Stimulated activated CD4-positive, alpha-beta T cell treated with anti-CD3 and anti-CD28 coated beads, Interleukin-15, amount 100 ng/mL, for 48 hours (primary cell): ENCODE measurements at places on chromosomes 3 and 15.
A peak's percentile ranks its signal among the peaks of the same experiment; 100 is the strongest.

DNA sequence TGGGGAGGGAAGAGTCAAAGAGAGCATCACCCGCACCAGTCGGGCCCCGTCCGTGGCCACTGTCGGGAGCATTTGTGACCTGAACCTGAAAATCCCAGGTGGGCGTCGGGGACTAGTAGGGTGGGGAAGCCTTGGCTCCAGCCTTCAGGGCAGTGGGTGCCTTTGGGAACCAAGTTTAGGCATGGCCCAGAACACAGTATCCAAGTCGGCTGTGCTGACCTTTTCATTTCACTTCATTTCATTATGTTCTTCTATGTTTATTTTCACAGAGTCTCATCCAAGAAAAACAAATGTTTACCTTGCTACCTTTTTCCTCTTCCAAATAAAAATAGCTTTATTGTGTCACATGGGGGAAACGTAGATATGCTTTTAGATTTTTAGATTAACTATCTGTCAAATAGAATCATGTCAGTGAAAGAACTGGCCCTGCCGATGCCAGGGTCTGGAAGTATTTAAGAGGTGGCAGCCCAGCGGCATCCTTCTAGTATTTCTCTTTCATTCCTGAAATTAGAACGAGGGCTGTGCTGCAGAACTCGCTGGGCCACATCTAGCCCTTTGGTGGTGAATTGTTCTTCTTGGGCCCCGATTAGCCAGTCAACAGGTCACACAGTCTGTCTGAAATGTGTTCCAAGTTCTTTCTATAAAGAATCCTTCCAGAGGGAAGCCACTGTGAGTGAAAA is 60.5 kb downstream of the DNASE1L3 start:
- DNase-seq, result no peak

- DNase-seq, result no peak
These were observed 1.8 kb downstream of the PLXNB1 start for GRCh38 chr3:48428088-48428571.

GRCh38 chr15:58048261-58048660 is 17.2 kb downstream of the ALDH1A2 start:
- DNase-seq, result no peak

- DNase-seq, result no peak
These were observed 49.1 kb downstream of the IQCH start for GRCh38 chr15:67303490-67304363.

DNA sequence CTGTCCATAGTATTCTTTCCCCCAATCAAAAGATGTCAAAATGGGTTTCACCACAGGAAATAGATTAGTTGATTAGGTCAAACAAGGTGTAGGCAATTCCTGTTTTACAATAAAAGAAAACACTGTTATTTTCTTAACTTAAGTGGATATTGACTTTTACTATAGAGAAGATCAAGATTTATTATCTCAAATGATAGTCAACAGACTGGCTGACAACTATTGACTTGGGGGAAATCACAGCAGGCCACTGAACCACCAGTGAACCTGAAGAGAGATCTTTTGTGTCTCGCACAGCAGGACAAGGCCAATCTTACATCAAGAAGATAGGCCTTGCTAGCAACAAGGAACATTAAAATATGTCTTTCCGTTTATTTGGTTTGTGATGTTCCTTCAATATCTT is 1187.6 kb downstream of the SI start:
- no peak for DNase-seq

DNA sequence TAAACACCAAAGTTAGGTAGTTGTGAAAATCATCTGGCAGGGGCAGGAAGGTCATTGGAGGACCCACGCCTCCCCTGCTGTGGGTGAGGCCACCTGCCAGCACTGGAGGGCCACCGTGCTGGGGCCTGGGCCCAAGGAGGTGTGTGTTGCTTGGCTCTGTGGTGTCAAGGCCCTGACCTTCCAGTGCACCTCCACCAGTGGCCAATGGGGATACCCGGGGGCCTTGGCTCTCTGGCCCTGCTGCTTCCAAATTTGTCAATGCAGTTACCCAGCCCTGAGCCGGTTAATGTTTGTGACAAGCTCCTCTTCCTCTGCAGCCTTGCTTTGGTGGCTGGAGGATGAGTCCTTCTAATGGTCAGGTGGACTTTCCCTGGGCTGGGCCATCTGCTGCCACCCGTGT is 150.2 kb downstream of the KLF13 start:
- no peak for DNase-seq

- no peak for DNase-seq
These were observed 41.4 kb upstream of the TSEN2 start for GRCh38 chr3:12442654-12443501.

DNA sequence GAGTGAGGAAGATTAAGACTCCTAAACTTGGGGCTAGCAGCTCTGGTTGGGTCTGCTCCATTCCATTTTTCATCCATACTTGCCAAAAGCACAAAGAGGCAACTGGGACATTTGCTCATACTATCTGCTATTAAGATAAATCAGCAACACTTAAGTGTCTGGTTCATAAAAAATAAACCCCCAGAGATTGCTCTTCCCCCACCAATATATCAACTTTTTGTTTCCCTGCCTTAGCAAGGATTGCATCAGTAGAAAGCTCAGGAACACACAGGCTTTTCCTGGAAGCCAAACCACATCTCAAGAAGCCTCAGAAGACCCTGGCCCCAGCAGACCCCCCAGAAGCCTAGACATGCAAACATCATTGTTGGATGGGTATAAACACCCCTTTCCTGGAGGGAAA is 232.4 kb upstream of the WNT5A start:
- no peak for DNase-seq

DNA sequence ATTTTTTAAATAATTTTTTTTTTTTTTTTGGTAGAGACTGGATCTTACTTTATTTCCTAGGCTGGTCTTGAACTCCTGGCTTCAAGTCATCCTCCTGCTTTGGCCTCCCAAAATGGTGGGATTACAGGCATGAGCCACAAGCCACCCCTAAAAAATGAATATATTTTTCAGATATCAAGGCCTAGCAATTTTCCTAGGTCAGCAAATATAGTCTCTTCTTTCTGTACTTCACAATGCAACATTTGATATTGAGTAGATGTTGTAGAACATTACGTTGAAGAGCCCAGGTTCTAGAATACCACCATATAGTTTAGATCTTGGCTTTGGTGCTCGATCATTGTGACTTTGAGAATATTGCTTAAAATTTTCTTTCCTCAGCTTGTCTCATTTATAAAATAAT is 437.9 kb downstream of the CNTN4 start:
- DNase-seq, result no peak

- DNase-seq, result peak; percentile 98
These were observed 554 bp upstream of the GSK3B start for GRCh38 chr3:120094776-120095225.

DNA sequence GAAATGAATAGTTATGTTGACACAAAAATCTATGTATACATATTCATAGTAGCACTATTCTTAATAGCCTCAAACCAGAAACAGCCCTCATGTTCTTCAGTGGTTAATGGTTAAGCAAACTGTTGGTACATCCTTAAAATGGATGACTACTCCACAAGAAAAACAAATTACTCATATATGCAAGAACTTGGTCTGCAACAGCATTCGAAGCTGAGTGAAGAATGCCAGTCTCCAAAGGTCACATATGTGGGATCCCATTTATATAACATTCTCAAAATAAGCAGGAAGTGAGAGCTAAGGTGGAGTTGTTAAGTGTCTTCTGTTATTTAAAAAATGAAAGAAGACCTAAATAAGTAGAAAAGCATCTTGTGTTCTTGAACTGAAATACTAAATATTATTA is 365.7 kb downstream of the GABRG3 start:
- DNase-seq, result no peak

DNA sequence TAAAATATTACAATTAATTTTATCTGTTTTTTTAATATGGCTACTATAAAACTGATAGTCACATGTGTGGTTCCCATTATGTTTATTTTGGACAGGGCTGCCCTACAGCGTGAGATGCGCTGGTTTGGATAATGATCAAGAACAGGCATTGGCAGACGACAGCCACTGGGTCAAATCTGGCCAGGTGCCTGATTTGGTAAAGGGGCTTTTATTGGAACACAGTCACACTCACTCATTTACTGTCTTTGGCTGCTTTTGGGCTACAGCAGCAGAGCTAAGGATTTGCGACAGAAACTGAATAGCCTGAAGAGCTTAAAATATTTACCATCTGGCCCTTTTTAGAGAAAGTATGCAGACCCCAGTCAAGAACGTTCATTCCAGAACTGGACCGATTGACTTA is 724.2 kb upstream of the CFAP20DC start:
- DNase-seq, result no peak

GRCh38 chr3:183114384-183115178 is 15.3 kb upstream of the MCCC1 start:
- DNase-seq, result no peak

DNA sequence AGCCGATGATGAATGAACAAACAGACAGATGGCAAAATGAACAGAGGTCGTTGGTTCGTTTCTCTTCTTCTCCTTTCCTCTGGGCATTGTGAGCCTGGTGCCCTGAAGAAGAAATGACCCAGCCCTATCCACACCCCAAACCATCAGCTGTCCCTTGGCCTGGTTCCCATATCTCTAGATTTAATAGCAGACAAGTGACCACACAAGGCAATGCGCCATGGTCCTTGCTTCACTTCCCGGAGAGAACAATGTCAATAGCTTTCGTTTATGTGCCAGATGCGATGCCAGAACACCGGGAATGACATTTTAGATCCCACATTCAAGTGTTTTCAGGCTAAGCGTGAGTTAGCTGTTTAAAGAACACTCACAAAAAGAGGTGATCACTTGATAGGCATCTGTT is 17.7 kb downstream of the POC1A start:
- DNase-seq, result no peak

DNA sequence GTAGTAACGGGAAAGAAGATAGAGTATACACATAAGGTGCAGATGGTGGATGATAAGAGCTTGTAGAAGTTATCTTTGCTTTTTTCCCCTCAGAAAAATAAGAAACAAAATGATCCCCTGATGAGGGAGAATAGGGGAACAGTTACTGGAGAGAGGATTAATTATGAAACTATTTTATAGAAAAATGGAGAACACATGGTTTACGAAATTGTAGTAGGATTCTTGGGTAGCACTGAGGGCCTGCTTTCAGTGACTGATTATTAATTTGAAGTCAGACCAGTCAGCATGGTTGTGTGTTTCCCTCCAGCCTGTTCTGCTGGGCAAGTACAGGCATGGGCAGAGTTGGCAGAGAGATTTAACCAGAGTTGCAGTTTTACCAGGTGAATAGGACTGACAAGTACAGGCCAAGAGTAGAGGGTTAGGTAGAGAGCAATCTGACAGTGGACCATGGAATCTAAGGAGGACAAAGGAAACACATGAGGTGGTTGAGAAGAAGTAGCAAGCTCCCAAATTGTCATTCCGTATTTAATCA is 5.9 kb downstream of the SLC49A4 start:
- no peak for DNase-seq

DNA sequence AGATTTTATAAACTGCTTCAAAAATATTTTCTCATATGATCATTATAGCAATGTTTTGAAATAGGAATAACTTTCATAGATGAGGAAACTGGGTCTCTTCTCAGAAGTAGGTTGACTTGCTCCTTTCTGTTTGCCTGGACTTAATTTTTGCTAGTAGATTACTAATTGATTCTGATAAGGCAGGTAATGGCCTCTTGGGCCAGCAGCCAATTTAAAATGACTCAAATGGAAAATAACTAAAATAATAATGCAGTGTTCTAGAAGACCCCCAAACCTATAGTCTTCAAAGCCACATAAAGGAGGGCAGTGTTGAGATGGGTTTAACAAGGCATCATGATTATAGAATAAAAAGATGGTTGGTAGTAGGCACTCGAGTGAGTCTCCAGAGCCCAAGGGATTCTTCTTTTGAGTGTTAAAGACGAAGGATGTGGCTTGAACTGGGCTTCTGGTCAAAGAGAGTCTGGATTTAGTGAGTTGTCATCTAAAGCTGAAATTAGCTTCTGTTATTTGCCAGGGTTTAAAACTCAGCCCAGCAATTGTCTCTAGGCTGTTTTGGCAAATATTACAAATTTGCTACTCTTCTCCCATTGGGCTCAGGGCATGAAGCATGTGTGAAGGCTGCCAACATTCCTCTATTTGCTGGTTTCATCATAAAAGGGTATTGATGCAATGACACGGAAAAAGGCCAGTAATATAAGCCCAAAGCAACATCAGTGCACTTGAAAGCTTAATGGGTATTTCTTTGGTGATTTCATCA is 297.1 kb upstream of the MEIS2 start:
- no peak for DNase-seq

GRCh38 chr15:40985541-40986330 is 32.5 kb downstream of the CHAC1 start:
- DNase-seq, result no peak

GRCh38 chr15:72820278-72820677 is 36.7 kb upstream of the ADPGK start:
- no peak for DNase-seq

DNA sequence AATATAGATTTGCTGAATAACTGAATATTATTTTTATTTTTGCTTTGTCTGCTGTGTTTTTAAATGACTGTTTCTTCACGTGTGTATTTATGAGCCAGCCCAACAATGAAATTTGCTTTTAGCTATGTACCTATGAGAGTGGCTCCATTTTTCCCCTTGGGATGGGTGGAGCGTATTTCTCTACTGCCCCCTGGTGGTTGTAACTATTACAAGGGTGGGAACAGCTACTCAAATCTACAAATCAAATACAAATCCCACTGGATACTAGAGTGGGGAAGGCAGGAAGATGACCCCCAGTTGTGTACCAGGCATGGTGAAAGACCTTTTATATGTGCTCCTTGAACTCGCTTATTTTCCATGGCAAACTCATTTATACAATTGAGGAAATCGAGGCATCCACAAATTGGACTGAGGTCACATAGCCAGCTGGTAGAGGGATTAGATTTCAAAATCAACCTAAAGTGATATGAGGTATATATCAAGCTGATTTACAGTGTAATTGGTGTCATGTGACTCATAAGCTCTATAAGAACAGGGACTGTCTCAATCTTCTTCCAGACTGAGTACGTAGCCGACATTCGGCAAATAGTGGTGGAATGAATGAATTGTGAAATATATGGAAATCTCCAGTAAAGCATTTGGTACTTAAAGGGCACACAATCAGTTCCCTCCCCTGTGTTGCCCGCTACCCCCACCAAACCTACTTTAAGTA is 69.5 kb upstream of the VEPH1 start:
- no peak for DNase-seq
